Activated T-helper 1 cell treated with Interleukin-2 at 50 U/mL for 16 hours (primary cell): ENCODE measurements at places on chromosomes 16 and 17.

GRCh38 chr17:45429339-45430005, 3.2 kb downstream of the ARHGAP27 start:
- DNase-seq = no peak

DNA sequence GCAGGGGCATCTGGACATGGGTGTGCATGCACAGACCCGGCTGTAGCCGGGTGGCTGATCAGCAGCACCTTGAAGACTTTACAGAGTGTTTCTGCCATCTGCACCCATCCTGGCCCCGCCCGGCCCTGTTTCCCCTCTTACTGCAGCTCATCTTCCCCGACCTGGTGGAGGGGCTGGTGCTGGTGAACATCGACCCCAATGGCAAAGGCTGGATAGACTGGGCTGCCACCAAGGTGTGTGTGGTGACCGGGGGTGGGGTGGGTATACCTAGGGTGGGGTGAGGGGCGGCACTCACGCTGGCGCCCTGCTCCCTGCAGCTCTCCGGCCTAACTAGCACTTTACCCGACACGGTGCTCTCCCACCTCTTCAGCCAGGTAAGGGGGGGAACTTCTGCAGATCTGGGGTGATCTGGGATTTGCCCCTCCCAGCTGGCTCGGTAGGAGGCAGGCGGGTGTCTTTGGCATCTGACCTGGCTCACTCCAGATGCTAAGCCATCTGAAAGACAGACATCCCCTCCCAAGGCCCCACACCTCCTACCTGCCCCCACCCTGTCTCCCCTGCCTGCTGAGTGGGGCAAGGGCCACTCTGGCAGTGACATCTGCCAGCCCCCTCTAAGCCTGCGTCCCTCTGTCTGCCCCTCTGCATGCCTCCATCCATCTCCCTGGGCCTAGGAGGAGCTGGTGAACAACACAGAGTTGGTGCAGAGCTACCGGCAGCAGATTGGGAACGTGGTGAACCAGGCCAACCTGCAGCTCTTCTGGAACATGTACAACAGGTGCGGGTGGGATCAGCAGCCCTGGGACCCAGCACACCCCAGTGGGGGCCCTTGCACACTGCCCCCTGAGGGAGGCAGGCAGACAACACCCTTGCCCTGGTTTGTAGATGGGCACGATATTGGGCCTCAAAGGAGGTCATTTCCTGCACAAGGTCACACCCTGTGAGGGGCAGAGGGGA, 6.6 kb downstream of the NDRG4 start:
- DNase-seq = no peak

- no peak for DNase-seq
Observed at GRCh38 chr16:89450537-89450936, 39.8 kb downstream of the ANKRD11 start.

- DNase-seq = no peak
Observed at GRCh38 chr17:70560471-70560870, 391.1 kb downstream of the KCNJ2 start.

DNA sequence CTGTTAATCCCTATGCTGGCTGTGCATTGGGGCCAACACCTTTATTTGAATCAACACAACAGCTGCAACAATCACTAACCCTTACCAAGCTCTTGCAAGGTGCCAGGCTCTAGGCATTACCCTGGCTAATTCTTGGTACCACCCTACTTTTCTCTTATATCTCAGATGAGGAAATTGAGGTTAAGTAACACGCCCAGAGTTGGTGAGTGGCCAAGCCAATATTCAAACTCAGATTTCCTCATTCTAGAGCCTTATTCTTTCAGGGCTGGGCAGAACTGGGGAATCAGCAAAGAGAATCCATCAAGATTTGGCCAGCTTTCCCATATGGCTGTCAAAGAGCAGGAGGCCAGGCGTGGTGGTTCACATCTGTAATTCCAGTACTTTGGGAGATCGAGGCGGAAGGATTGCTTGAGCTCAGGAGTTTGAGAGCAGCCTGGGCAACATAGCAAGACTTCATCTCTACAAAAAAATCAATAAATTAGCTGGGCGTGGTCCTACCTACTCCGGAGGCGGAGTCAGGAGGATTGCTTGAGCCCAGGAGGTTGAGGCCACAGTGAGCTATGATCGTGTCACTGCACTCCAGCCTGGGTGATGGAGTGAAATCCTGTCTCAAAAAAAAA, 23.7 kb downstream of the ARSG start:
- DNase-seq = no peak

DNA sequence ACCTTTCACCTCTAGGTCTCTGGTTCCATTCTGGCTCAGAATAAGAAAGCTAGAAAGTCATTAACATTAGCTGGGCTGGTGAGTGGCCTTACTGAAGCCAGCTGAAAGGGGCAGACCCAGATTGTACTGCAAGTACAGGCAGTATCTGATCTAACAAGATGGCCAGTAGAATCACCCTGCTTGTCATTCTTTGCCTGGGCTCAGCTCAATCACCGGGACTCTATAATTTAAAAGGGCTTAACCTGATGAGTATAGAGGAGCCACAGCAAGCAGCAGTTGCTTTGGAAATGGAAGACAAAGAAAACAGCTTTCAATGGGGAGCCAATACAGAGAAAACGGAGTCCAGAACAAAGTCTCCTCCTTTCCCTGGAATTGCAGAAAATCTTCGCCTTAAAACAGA, 13.6 kb downstream of the CDH8 start:
- DNase-seq = no peak

DNA sequence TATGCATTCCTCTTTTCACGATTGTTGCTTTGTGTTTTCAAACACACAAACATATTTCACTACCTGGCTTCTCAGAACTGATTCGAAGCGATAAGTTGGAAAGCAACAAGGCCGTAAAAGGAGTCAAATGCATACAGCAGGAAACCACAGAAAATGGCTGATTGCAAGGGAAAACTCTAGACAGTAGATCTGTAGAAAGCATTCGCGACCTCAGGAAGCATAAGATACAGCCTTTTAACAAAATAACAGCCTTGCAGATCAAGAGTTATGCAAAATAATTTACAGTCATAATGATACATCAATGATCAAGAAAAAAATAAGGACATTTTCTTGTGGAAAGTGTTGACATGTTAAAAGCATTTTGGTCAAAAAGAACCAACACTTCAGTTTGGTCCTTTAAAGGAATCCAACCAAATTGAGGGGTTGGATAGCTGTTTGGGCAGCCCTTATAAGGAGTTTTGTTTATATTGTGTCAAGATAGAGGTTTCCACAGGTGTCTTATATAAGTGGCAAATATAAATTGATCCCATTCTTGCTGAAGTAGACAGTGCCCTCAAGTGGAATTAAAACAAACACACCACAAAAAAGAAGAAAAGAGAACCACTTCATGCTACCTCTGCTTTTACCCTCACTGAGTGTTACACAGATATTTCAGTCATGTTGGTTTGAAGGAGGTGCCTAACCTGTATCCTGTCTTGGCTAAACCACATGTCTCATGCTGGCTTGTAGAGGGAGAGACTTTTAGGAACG, 5.5 kb downstream of the CYLD start:
- DNase-seq = no peak

DNA sequence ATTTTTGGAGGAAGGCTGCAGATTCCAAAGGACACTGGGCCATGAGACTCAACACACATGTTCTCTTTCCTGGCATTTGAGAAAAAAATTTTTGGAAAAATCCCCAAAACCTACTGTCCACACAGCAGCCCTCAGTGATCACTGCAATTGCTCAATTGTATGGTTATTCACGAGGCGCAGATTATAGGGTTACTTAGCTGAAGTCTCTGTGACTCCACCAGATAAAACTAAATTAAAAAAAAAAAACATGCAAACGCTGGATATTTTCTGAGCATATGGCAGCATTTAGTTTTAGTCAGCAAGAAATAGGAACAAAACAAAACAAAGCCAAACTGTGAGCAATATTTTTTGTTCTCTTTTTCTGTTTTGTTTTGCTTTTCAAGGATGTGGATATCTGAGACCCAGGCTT, 83.8 kb upstream of the FAM20A start:
- no peak for DNase-seq

DNA sequence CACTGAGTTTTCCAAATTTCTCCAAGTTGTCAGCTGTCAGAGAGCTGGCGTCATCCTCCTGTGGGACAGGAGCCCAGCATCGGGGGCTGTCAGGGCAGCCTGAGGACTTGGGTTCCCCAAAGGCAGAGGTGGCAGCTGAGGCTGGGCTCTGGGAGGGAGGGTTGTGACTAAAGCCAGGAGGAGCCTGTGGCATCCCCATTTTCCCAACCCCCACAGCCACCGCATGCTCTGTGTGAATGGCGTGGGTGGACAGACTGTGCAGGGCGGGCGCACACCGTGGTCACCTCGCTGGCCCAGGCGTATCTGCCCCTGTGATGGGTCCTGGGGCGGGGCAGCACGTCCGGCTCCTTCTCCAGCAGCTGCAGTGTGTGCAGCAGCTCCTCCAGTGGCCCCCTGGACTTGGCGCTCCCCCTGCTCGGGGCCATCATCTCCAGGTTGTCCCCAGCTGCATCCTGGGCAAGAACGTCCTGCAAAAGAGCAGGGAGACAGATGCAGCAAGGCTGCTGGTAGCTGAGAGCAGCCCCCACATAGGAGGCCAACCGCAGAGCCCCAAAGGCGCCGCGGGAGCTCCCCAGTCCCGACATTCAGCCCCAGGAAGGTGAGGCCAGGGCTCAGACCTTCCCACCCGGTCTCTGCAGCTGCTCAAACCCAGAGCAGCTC, 24.8 kb downstream of the CEP131 start:
- no peak for DNase-seq

DNA sequence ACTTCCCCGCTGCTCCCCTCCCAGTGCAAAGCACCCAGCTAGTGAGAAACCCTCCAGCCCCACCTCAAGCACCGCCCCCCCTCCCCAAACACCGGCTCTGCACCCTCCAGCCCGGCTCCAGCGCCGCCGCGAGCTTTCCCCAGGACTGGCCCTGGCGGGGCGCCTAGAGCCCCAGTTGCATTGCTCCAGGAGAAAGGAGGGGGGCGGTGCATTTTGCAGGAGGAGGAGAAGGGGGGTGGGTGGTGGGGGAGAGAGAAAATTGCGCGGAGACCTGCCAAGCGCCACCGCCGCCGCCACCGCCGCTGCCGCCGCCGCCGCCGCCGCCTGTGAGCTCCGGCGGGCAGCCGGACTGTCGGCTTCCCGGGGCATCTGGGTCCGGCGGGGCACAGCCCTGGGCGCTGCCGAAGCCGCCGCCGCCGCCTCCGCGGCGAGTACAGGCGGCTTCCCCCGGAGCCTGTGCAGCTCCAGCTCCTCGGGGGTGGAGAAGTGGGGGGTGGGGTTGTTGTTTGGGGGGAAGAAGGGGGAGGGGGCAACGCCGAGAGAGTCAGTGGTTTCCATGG, 333 bp upstream of the NOG start:
- no peak for DNase-seq

DNA sequence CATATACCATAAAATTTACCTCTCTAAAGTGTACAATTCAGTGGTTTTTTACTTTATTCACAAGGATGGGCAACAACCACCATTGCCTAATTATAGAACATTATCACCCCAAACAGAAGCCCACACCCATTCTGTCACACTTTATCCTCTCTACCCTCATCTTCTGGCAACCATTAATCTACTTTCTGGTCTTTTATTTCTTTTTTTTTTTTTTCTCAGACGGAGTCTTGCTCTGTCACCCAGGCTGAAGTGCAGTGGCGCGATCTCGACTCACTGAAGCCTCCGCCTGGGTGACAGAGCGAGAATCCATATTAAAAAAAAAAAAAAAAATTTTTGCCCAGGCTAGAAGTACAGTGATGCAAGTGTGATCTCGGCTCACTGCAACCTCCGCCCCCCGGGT, 90.7 kb upstream of the CLEC18B start:
- no peak for DNase-seq

DNA sequence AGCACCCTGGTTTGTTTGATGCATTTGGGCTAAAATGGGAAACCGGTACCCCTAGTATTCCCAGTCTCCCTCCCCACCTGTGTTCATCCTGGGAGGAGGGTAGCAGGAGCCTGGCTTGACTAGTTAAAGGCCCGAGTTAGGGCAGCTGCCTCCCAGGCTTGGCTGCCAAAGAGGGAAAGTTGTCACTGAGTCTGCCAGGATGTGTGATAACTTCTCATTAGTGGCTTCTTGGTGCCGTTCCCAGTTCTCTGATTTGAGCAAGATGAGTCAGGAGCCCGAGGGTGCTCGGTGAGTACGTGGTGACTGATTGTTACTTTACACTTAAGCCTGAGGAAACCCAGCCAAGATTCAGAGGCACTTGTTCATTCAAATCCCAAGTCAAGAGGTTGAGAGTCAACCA, 2.5 kb downstream of the KRT32 start:
- no peak for DNase-seq

DNA sequence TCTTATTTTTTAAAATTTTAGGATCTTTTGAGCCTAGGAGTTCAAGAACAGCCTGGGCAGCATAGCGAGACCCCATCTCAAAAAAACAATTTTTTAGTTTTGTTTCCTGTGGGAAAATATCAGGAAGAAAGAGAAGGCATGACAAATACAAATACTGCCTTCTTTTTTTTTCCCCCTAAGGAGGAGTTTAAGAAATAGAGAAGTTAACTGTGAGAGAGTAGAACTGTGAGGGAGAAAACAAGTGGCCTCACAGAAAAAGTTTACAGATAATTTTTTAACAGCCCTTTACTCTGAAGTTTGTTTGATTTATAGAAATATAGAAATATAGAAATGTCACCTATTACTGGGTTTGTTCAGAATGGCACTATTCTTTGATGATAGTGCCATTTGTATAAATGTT, 21.1 kb downstream of the TTYH2 start:
- no peak for DNase-seq

DNA sequence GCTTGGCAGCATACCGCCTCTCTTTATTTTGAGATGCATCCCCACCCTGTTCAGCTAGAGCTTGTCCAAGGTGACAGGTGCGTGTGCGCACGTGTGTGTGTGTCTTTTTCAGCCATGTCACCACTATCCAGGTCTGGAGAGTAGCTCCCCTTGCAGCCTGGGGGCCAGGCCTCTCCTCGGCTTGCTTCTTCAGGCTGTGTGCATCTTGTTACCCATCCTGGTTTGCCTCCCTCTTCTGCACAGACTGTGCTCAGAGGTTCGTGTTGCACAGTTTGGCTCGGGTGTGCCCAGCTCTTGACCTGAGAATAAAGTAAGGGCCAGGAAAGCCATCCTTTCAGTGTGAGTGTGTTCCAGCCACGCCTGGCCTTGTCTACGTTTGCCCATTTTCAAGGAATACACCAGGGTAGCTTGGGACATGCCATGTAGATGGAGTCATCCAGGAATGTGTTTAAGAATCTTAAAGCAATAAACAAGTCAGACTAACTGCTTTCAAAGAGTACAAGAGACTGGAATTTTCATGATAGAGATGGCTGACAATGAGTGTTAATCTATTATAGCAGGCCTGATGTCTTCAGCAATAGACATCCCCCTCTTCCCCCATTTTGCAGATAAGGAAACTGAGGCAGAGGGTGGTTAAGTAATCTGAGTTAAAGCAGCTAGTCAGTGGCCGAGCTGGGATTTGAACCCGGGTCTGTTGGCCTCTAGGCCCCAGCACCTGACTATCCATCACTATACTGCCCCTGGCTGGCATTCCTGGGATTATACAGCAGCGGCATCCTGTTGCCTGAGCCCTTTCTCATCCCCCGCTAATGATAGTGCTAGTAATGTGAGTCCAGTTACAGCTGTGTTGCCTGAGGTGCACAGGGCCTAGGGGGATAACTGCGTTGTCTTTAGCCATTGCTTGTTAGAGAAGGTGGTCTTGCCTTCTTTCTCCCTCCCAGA, 77.9 kb downstream of the KSR1 start:
- DNase-seq = no peak

- no peak for DNase-seq
Observed at GRCh38 chr16:72910381-72910780, 137.5 kb downstream of the ZFHX3 start.

GRCh38 chr17:1460233-1460632, 4.2 kb upstream of the CRK start:
- DNase-seq = no peak

GRCh38 chr17:12993631-12994030, 24.2 kb downstream of the ELAC2 start:
- no peak for DNase-seq

GRCh38 chr16:79801646-79802045, 201.1 kb upstream of the MAF start:
- DNase-seq = no peak
